NT2/D1 (cell line): ENCODE measurements at places on chromosomes 3 and 15.

GRCh38 chr3:147653367-147653923 is 244.3 kb downstream of the ZIC1 start:
- no peak for DNase-seq

DNA sequence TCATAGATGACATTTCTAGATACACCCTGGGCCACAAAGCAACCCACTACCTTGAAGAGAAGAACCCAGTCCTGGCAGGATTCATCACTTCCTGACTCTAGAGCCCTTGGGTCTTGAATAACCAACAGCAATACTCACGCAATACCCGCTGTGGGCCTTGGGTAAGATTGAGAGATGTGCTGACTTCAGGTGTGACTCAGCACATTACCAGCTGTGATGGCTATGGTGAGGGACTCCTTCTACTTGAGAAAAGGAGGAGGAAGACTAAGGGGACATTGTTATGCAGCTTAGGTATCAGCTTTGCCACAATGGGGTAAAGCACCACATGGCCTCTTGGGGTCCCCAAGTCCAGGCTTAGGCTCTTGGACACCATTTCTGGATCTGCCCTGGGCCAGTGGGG is 14.9 kb downstream of the C3orf33 start:
- peak; percentile 33 for DNase-seq

GRCh38 chr15:51285399-51285798 is 53.0 kb downstream of the CYP19A1 start:
- no peak for DNase-seq

GRCh38 chr3:146250449-146251382 is at the start of gene PLSCR4:
Gene PLSCR4 (minus strand): TSS chr3:146251105. CDS start chr3:146222071, 29,034 bp downstream.
- no peak for DNase-seq

DNA sequence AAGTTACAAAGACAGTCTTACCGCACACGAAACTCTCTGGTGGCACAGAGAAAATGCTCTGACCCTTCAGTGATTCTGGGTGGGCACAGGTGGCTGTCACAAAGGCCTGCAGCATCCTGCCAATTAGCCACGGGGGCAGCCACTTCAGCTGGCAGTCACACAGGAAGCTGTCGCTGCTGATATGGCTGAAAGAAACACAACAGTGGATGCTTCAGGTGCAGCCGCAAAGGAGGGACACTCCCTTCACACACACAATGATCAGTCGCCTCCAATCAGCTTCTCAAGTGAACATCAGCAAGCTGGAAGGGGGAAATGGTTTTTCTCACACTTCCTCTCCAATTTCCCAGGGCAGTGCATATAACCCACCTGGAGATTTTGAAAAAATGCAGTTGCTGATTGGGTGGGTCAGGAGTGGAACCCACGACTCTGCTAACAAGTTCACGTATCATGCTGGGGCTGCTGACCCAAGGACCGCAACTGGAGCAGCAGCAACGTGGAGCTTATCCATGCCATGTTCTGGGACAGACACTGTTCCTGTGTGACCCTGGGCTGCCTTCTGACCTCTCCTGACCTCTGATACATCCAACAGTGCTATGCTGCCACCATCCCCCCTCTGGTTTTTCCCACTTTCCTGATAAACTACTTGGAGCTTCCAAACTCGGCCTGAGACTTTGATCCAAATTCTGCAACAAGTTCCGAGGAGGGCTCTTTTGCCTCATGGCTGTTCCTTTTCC is 106.6 kb downstream of the LRIG1 start:
- DNase-seq: no peak

- DNase-seq: no peak
These were observed 5.0 kb downstream of the MITF start for GRCh38 chr3:69743975-69744906.

DNA sequence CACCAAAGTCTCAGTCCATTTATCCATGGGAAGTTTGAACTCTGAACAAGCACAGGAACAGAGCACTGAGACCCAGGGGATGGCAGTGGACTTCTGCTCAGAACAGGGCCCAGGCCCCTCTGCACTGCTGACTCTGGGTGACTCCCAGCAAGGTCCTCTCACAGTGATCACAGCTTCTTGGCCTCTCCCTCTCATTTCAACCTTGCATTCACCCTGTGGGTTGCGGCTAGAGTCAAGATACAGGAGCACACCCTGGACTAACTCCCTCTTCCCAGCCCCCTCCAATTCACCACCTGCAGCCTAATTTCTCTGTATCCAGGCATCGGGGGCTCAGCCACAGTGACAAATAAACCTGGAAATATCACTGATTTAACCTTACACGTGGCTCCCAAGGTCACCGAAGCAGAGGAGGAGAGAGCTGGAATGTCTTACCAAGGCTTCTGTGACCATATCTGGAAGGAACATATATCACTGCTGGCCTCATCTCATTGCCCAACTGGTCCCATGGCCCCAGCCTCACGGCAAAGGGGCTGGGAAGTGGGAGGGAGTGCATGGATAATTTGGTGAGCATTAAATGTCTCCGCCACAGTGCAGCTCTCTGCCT is 1.2 kb downstream of the RTP3 start:
- DNase-seq: no peak

DNA sequence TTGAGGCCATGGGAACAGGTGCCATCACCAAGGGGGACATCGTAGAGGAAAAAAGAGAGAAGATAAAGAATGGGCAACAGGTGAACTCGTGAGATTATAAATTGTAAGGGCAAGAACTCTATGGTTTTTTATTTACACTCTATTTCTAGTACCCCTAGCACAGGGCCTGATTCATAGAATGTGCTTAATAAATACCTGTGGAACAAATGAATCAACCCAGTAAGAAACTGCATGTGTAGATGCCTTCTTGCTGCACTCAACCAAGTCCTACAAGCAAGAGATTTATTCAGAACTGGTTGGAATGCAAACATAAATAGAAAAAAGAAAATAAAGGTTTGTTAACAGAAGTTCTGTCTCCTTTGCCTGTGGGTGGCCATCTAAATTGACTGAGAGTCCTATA is 18.7 kb upstream of the KPNA1 start:
- no peak for DNase-seq

DNA sequence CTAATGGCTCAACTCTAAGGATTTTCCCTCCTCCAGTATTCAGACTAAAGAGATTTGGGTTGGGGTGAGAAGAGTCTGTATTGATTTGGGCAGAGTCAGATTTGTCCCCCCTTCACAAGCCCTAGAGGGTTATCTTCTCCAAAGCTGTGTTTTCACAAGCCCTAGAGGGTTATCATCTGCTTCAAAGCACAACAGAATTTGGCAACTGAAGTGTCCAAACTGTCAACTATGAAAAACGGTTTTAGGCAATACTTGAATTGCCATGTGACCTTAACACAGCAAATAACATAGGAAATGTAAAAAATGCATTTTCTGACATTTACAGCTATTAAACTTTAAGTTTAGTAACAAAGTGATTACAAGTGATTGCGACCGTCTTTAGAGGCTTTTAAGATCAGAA is 119.9 kb downstream of the IMPG2 start:
- DNase-seq: no peak

DNA sequence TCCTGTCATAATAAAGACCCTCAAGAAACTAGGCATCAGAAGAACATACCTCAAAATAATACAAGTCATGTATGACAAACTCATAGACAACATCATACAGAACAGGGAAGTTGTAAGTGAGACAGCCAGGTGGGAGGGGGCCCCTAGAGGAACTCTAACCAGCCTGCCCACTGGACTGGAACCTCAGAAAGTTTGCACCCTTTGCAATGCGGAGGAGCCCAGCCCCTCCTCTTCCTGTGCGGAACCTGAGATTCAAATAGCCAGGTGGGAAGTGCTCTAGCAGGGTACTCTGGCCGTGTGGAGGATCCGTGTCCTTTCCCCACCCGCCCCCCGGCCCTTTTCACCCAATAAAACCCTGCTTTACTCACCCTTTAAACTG is 387.0 kb upstream of the CBLB start:
- no peak for DNase-seq

DNA sequence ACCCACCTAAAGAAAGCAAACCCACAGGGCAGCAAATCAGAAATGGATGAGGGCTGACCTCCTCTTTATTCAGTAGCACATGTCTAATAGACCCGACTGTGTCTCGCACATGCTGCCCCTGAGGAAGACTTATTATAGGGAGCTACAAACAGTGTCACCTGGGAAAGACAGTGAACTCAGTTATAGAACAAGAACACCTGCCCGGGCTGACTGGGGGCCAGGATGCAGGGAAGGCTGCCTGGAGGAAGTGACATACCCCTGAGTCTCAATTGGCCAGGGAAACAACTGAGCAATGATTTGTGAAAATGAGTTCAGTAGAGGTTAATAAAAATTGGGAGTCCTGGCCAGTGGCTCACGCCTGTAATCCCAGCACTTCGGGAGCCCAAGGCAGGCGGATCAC is 78.7 kb upstream of the CGNL1 start:
- no peak for DNase-seq

- DNase-seq: no peak
These were observed 39.5 kb upstream of the GOLGA8J start for GRCh38 chr15:30043211-30043655.

GRCh38 chr15:47573673-47574072 is 143.6 kb upstream of the SEMA6D start:
- no peak for DNase-seq

GRCh38 chr3:171363202-171363601 is 97.0 kb downstream of the TNIK start:
- DNase-seq: no peak

DNA sequence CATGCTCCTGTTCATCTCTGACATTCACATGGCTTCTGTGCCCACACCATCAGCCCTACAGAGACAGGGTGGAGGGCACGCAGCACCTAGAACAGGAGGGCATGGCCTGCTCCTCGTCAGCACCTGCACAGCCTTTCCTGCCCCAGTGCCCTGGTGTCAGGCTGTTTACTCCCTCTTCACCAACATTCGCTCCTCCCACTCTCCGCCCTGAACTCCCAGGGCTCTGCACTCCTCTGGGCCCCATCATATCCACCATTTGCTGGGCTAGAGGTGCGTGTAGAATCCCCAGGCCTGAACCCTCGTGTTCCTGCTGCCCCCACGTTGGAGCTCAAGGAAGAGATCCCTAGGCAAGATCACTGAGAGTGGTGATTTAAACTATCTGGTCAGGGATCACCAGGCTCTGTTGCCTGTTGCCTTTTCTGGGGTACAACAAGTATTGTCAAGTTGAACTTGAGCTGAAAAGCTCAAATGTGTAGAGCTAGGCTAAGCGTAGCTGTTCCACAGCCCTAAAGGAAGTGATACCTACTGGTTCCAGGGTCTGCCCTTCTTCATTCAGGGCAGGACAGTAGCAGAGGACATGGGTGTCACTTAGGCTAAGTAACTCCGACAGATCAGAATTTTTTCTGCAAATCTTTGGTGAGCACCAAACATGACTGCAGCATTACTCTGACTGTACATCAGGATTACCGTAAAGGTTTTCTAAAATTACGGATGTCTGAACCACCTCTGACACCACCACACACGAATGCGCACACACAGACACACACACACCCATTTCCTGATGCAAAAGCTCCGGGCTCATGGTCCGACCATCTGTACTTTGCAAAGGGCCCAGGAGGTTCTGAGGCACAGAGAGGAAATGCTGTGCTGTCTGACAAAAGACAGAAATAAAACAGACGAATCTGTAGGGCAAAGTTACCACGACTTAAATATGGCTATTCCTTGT is 43.7 kb upstream of the GNB5 start:
- DNase-seq: no peak

DNA sequence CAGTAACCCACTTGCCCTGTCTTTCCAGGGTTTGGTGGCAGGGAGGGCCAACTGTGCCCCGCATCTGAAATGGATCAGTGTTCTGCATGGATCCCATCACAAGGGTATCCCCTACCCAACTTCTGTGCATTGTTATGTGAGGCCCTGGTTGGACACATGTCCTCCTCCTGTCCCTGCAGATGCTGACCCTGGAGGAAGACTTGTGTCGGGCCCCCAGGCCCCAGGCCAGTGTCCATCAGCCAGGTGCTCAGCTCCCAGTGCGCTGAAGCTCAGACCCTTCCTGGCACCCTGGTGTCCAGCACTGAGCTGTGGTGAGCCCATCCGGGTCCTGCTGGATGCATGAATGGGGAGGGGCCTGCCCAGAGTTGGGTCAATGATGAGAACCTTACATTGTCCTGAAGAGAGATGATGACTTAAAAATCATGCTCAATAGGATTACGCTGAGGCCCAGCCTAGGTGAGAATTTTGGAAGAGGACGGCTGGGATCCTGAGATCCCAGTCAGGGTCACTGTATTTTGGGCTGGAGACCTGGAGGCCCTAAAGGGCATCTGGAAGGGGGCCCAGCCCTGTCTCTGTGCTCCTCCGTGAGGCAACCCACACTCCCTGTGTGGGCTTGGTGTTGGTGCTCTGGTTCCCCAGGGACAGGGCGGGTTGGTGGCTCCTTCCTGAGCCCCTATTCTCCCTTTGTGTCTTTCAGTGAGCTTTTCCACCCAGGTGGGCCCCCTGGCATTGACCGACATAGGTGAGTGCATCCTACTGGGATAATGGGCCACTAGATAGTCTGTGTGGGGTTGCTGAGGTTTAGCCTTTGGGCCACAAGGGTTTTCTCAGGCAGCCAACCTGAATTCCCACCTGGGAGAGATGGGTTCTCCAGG is 199.1 kb downstream of the UBE3A start:
- DNase-seq: no peak

DNA sequence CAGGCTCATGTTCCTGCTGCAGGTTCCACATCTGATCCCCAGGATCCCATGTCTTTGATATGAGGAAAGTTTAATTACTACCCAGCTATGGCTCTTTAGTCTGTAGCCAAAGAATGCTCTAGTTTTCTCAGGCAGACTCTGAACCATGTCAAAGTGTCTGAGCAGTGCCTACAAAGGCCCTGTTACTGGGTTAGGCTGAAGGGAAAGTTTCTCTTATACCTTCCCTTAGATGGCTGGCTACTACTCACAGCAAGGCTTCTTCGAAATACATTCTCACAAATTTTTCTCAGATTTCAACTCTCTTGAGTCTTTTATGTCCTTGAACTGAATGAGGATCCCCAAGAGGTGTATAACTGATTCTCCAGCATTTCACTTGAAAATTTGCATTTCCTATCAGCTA is 102.4 kb downstream of the NR1D2 start:
- no peak for DNase-seq

DNA sequence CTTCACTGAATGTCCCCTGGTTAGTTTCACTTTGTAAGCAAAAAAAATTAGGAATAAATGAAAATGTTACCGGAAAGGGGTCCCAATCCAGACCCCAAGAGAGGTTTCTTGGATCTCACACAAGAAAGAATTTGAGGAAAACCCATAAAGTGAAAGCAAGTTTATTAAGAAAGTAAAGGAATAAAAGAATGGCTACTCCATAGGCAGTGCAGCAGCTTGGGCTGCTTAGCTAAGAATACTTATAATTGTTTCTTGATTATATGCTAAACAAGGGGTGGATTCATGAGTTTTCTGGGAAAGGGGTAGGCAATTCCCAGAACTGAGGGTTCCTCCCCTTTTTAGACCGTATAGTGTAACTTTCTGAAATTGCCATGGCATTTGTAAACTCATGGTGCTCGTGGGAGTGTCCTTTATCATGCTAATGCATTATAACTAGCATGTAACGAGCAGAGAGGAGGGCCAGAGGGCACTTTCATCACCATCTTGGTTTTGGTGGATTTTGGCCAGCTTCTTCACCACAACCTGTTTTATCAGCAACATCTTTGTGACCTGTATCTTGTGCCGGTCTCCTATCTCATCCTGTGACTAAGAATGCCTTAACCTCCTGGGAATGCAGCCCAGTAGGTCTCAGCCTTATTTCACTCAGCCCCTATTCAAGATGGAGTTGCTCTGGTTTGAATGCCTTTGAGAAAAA is 41.0 kb upstream of the CMSS1 start:
- DNase-seq: no peak
